ENCODE measurements at places on chromosomes 1 and 21.

DNA sequence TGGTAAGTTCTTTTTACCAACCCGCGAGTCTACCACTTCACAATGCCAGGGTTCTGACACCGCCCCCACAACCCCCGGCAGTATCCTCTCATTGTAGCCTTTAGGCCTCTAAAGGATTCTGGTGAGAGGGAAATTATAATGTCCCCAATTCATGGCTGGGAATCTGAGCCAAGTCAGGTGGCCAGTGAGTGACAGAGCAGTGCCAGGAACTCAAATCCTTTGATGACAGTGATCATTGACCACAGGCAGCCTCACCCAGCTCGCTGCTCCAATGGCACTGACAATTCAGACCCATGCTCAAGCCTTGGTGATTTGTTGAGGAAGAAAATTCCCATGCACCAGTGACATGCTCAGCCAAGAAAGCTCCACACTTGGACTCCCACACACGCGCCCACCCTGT lies 63.4 kb upstream of the CSF1 start:
- DNase-seq: no peak

DNA sequence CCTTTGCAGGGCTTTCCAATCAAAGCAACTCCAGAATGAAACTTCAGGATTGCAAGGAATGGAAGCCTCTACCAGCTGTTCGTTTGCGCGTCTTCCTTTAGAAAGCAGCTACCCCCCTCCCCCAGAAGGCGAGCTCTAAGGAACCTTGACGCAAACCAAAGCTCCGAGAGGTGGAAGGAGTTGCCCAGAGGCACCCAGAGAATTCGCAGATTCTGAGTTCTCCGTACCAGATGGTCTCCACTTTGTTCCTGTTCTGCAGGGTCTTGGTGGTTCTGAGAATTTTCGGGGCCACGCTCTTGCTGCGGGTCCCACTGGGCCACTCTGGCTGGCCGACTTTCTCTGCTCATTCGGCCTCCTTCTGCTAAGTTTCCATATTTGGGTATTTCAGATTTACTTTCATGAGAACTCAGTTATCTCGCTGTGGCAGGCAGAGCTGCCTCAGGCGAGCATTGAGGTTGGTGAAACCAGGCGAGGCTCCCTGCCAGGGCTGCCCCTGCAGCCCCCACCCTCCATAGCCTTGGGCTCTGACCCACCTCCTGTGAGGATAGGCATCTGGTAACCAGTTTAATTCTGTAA lies 801 bp downstream of the TRAF5 start:
- DNase-seq: peak; percentile 82

DNA sequence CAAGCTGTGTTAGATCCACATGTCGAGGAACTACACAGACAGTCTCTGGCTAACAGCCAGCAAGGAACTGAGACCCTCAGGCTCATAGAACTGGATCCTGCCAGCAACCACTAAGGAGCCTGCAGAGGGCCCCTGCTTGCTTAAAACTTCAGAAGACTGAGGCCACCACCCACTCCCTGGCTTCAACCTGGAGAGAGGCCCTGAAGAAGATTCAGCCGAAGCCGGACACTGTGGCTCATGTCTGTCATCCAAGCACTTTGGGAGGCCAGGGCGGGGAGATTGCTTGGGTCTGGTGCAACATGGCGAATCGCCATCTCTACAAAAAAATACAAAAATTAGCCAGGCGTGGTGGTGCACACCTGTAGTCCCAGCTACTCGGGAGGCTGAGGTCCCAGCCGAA lies 92.6 kb upstream of the TMPRSS2 start:
- DNase-seq: no peak

DNA sequence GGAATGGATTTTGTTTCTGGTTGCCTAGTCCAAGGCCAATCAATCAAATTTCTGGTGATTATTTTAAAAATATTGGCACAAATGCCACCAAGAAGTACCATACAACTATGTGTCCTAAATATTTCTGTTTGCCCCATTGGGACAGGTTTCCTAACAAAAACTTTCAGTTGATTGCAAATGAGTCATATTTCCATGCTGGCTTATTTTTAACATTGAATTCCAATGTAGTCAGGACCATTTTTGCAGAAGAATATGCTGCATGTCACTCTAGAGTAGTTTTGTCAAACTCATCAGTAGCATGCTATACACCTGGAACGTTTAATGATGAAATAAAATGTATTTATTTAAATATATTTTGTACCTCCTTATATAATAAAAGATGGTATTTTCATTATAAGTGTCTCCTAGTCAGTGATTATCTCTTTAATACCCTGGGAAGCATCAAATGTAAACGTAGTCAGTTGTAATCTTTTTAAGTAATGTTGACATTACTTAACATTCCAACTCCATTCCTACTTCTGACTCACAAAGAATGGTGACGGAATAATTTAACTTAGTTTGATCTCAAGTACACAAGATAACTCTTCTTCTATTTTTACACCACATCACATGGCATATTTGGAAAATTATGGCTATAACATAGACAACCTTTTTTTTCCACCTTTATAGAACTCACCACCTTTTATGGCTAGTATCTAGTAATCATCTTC lies 39.0 kb upstream of the USH2A start:
- no peak for DNase-seq

DNA sequence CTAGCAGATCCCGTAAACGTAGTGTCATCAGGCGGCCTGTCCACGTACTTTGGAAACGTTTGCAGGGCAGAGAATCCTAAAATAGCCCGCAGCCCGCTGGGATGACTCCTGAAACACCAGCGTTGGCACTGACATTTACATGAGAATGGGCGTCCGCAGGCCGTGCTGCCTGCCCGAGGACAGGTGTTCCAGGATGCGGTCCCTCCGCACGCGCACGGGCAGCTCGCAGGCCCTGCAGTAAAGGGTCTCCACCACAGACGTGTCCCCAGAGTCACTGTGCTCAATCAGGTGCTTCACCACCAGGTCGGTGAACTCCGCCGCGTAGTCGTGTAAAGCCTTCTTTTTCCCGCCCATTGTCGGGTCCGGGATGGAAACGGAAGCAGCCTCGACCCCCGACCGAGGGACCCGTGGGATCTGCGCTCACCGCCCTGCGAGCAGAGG lies 5.8 kb upstream of the CCDC27 start:
- DNase-seq: no peak

GRCh38 chr1:13790290-13791030 lies 90.5 kb downstream of the PRDM2 start:
- DNase-seq: no peak

DNA sequence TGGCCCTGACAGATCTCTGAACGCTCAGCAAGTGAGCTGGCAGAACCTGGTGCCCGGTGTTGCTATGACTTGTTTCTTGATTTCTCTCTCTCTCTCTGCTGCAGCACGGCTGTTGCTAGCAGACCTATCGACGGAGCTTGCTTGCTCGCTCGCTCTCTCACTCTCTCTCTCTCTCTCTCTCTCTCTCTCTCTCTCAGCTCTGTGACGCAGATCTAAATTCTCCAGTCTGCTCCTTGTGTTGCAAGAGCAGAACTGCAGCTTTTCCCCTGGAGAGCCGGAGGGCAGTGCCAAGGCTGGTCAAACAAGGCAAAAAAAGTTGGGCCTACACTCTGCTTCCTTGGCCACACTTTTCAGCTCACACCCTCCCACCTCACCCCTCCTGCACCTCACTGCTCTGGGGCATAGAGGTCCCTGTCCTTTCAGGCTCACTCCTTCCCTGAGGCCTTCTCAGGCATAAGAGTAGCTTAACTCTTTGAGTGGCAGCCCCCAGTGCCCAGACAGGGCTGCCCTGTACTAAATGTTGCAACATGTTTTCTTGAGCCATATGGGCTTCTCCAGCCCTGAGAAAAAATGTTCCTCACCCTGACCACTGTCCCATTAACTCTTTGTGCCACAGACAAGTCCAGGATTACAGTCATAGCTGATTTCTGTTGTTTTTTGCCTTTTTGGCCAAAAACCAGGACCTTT lies 72.2 kb downstream of the CD46 start:
- peak; percentile 93 for DNase-seq

- DNase-seq: peak; percentile 9
These were observed 17.2 kb upstream of the C1QA start for GRCh38 chr1:22619252-22619651.

DNA sequence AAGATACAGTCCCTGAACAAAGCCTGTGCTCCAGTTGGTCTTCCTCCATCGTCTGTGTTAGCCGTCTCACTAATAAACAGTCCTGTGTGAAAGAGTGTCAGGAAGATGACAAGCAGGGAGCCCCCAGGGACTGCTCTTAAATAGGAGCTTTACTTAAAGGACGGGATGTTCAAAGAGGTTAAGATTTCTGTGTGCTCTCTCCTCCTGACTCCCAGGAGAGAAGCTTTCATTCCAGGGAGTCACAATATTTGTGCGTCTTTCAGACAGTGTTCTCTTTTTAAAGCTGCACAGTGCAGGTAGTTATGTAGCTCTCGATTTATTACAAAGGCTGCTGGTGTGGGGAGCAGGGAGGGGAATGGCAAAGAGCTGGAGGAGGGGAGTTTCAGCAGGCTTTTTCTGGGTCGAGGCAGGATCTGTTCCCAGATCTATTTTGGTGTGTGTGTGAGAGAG lies 43.5 kb downstream of the STYXL2 start:
- no peak for DNase-seq

GRCh38 chr1:50719126-50719525 lies 240.9 kb downstream of the FAF1 start:
- no peak for DNase-seq

DNA sequence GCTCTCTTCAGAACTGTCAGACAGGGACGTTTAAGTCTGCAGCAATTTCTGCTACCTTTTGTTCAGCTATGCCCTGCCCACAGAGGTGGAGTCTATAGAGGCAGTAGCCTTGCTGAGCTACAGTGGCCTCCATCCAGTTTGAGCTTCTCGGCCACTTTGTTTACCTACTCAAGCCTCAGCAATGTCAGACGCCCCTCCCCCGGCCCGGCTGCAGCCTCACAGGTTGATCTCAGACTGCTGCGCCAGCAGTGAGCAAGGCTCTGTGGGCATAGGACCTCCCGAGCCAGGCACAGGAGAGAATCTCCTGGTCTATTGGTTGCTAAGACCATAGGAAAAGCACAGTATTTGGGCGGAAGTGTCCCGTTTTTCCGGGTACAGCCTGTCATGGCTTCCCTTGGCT lies 89.9 kb upstream of the PDC start:
- no peak for DNase-seq

GRCh38 chr1:205301842-205302588 lies 19.5 kb downstream of the NUAK2 start:
- DNase-seq: no peak

DNA sequence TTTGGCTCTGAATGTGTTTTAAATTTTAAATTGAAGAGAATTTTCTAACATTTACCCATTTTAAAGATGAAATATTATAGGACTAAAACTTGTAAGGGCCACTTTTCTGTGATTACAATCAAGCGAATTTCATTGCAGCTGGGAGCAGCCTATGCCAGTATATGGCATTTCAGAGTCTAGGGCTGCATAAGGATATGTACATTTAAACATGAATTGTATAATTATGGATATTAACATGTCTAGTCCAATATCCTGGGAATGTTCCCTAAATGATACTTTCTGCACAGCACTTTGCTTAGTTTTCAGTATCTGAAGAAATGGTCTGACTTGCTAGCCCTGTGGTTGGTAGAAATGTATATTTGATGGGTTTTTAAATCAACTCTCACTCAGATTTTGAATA lies 8.4 kb downstream of the KCNJ15 start:
- DNase-seq: no peak

DNA sequence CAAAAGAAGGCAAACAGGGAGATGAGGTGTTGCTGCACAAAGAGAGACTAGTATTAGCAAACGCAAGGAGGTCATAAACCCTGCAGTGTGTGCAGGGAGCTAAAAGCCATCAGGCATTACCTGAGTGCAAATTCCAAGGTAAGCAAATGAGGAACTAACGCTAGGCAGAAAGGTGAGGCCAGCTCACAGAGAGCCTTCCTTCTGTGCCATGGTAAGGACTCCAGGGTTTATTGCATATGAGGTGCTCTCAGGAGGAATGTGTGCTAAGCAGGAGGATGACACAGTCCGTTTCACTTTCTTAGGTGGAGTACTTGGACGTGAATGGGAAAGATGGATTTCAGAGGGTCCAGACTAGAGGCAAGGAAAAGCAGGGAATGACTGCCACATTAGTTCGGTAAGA lies 44.6 kb upstream of the MYBPHL start:
- DNase-seq: no peak

DNA sequence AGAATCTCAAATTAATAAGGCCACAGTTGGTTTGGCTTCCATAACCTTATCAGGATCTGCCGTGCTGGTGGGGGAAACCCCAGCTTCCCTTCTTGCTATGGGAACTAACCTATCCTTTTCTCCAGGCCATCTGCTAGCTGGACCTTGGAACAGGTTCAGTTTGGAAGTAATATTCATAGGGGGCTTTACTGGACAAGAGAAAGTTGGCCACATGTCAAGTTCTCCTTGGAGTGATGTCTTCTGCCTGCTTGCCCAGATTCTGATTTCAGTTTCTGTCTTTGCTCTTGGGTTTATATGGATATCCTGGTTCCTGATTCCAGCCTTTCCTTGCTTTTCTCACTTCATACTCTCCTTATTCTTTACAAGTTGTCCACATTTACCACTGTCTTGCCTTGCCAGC lies 279.6 kb downstream of the ASTN1 start:
- DNase-seq: no peak

DNA sequence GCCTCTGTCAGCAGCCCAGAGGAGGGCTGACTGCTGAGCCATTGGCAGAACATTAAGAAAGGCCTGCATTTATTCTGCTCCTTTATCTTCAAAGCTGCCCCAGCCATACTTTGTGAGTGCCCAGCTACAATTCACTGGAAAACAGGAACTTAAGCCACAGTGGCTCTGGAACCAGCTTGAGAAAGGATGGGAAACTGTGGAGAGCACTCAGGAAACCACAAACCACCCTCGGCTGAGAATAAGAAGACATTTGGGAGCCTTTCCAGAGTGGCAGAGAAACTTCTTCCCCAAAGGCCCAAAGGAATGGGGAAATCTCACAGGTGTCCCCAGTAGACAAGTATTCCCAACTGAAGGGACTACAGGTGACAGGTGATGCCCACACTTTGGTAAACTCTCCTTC lies 1.8 kb downstream of the LAMB3 start:
- DNase-seq: no peak

- peak; percentile 60 for DNase-seq
These were observed 1.1 kb downstream of the MIA3 start for GRCh38 chr1:222618880-222619596.

- no peak for DNase-seq
These were observed 249.6 kb downstream of the PLA2G4A start for GRCh38 chr1:187078321-187078720.

- no peak for DNase-seq
These were observed 13.9 kb upstream of the PIGM start for GRCh38 chr1:160045653-160046052.

GRCh38 chr1:13826009-13826408 lies 126.0 kb downstream of the PRDM2 start:
- DNase-seq: no peak

Data from hematopoietic multipotent progenitor cell treated with erythropoietin and hydrocortisone succinate and interleukin-3 and kit ligand, for 6 days (in vitro differentiated cells).